ENCODE measurements at places on chromosomes 7 and 10.
A peak's percentile ranks its signal among the peaks of the same experiment; 100 is the strongest.

DNA sequence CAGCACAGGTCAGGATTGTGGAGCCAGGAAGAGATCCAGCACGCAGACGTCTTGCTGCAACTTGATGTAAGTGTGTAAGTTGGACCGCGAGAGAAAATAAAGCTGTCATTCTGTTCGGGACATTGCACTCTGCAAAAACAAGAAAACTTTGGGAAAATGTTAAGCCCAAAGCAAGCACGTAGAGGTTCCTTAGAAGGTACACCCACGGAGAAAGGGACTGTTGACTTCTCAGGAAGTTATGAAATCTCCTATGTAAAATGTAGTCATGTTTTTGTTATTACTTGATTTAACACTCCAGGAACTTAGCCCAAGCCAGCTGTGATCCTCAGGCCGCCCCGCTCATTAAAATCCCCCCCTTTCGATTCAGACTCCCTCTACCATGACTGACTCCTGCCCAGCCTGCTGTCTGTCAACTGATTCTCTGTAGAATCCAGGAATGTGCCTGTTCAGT lies 196.1 kb upstream of the TCF7L2 start:
- no peak for DNase-seq

DNA sequence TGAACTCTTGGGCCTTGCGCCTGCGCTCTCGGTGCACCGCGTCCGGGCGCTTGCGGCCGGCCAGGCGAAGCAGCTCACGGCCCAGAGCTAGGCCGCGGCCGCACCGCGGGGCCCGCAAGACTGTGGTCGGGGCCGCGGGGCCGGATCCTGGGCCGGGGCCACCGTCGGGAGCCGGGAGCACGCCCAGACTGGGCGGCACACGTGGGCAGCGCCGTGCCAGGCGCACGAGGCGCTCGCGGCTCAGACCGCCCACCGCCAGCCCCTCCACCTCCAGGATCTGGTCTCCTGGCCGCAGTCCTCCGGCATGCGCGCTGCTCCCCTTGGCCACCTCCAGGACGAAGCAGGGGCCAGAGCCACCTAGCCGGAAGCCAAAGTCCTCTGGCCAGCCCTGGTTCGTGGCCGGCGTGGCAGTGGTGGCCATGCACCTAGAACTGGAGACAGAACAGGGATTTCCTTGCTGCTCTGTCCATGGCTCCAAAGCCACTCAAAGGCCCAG lies at the start of gene GRID2IP:
GRID2IP (minus strand) TSS at position 446 of the 496 bp plus-strand sequence; CDS start at position 421, 25 bp downstream.
- no peak for DNase-seq

DNA sequence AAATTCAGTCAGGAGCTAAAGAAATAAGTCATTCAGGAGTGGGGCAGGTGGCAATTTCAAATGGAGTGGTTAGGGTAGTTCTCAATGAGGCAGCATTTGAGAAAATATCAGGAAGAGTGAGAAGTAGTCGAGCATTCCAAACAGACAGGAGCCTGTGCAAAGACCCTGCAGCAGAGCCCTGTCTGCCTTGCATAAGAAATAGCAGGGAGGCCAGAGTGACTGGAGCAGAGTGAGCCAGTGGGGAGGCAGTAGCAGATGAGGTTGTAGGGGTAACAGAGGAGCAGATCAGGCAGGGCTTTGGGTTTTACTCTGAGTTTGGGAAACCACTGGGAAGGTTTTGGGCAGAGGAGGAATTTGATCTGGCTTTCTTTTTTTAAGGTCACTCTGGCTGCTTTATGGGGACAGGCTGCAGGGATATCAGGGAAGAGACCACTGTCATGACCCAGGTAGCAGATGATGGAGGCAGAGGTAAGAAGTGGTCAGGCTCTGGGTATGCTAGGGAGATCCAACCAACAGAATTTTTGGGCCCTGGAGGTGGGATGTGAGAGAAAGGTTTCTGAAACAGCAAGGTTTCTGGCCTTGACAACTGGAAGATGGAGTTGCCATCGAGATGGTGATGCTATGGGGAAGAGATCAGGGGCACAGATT lies 1.3 kb upstream of the BLVRA start:
- DNase-seq, result no peak

DNA sequence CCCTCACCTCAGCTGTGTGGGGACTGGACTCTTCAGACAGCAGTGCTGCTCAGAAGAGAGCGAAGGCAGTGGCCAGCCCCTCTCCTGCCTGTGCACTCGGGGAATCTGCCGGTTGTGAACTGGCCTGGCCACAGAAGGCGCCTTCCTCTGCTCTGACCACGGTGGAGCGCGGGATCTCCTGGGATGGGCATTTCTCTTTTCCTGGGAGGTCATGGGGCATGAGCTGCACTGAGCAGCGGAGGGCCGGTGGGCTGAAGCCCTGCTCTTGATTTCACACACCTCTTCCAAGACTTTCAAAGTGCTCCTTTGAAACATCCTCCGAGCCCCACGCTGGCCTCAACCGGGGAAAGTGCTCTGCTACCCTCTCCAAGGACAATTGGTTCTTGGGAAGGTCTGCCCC lies 125.6 kb upstream of the FAM20C start:
- DNase-seq, result no peak

DNA sequence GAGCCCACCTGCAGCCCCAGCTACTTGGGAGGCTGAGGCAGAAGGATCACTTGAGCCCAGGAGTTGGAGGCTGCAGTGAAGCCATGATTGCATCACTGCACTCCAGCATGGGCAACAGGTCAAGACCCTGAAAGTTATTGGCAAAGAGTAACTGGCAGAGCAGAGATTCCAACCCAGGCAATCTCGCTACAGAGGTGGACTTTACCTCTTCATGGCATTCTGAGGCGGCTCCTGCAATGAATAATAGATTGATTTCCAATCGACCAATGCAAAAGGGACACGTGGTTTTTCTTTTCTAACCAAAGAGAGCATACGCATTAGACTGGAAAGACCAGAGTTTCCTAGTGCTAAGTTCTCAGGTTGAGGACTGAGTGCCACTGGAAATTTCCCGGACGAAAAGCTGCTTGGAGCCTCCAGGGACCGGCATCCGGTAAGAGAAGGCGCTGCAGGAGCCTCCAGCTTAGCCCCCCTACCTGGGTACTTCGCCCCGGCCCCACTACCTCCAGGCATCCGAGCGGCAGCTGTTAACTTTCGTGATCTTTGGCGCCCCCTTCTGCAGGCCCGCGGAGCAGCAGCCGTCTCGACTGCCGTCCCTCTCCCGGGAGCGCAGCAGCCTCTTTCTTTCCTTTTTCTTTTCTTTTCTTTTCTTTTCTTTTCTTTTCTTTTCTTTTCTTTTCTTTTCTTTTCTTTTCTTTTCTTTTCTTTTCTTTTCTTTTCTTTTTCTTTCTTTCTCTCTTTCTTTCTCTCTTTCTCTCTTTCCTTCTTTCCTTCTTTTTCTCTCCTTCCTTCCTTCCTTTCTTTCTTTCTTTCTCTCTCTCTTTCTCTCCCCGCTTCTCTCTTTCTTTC lies 4.1 kb downstream of the MBLAC1 start:
- peak; percentile 81 for DNase-seq

DNA sequence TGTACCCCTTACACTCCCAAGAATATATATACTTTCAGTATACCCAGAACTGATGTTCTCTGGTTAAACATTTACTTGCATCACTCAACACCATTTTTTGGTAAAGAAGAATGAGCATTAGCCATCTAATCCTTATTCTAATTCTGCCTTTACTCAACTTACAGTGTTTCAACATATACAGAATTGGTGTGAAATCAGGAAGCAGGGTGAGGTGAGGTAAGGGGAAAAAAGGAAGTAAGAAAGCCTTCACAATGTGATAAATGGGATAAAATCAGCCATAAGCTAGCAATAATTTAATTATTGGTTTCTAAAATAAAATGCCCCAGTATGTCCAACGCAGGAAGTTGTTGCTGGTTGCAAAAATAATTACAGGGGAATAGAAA lies 605.4 kb downstream of the KCNMA1 start:
- no peak for DNase-seq

GRCh38 chr10:3494131-3494837 lies 290.7 kb downstream of the KLF6 start:
- no peak for DNase-seq

DNA sequence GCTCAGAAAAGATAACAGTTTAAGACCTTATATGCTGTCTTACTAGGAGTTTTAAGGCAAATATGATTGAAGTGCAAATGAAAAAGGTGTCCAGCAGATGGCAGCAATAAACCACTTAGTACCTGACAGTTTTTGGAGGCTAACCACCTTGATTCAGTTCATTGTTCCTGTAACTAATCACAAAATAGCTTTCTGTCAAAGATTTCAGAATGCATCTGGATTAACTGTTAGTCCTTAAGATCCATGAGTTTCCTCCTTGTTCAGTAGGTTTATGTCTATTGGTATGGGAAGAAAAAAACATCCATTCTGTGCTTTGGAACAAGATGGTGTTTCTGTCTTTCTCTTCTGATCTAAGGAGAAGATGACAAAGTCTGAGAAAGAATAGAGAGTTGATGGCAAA lies 46.6 kb downstream of the CCSER2 start:
- DNase-seq, result peak; percentile 63

GRCh38 chr10:50224330-50224952 lies 26.9 kb downstream of the ASAH2 start:
- DNase-seq, result peak; percentile 23

GRCh38 chr10:58867683-58868082 lies 308.8 kb upstream of the PHYHIPL start:
- no peak for DNase-seq

- no peak for DNase-seq
These were observed 402 bp downstream of the MAFK start for GRCh38 chr7:1530946-1531262.

GRCh38 chr7:106566196-106566595 lies 94.8 kb downstream of the CCDC71L start:
- DNase-seq, result no peak

GRCh38 chr10:95759233-95759826 lies 3.4 kb downstream of the ENTPD1 start:
- DNase-seq, result no peak

GRCh38 chr7:18064242-18064838 lies 36.7 kb upstream of the PRPS1L1 start:
- peak; percentile 6 for DNase-seq

GRCh38 chr7:44046321-44047061 lies 2.0 kb downstream of the DBNL start:
- DNase-seq, result peak; percentile 44

DNA sequence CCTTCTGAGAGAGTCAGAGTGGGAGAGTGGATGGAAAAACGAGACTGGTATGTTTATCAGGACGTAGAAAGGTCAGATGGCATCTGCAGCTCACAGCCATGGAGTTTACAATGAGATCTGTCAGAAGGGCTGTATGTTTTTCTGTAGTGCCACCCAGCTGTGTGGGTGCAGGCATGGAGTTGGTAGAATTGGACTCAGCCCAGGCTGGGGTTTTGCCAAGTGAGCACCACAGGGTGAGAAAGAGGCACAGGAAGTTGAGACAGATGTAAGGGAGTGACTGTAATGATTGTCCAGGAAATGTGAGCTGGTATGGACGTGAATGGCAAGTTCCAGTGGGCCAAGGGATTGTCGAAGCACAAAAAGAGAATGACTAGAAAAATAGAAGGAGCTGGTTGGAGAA lies 9.1 kb upstream of the ZYX start:
- peak; percentile 60 for DNase-seq

- no peak for DNase-seq
These were observed 92.9 kb upstream of the ZNF804B start for GRCh38 chr7:88666626-88667025.

- no peak for DNase-seq
These were observed 124.8 kb downstream of the PHTF2 start for GRCh38 chr7:77923419-77923818.

DNA sequence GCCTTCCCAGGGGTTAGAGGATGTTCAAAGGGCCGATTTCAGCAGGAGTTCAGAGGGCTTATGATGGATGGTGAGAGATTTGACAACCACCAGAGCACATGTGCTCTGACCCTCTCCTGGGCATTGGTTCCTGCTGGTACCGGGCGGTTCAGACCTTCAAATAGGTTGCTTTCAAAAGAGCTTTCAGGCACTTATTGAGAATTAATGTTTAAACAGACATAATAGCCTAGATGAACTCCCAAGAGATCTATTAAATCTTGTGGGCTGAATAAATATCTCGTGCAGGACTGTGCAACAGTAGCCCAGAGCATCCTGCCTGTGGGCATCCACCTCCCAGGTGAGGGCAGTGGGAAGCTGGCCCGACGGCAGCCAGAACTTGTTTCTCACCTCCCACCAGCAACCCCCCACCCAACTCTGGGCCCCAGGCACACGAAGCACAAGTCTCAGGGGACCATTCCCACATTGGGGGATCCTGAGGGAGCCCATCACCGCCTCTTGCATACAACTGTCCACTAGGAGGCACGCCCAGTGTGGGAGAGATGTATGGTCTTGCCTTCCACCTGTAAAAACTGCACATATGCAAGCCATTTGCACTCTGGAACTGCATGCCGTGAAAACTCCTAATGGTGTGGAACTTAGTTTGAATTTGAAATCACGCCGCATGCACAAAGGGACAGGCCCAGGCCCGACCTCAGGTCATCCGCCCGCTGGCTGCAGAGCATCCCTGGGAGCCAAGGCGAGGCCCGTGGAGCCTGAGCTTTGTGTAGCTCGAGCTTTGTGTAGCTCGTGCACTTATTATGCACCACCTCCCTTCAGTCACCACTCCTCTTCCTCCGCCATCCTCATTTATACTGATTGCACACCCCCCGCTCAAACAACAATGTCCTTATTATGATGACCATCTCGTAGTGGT lies 147.8 kb downstream of the ADCY1 start:
- no peak for DNase-seq
